ENCODE measurements at places on chromosomes 13 and 19.
A peak's percentile ranks its signal among the peaks of the same experiment; 100 is the strongest.

DNA sequence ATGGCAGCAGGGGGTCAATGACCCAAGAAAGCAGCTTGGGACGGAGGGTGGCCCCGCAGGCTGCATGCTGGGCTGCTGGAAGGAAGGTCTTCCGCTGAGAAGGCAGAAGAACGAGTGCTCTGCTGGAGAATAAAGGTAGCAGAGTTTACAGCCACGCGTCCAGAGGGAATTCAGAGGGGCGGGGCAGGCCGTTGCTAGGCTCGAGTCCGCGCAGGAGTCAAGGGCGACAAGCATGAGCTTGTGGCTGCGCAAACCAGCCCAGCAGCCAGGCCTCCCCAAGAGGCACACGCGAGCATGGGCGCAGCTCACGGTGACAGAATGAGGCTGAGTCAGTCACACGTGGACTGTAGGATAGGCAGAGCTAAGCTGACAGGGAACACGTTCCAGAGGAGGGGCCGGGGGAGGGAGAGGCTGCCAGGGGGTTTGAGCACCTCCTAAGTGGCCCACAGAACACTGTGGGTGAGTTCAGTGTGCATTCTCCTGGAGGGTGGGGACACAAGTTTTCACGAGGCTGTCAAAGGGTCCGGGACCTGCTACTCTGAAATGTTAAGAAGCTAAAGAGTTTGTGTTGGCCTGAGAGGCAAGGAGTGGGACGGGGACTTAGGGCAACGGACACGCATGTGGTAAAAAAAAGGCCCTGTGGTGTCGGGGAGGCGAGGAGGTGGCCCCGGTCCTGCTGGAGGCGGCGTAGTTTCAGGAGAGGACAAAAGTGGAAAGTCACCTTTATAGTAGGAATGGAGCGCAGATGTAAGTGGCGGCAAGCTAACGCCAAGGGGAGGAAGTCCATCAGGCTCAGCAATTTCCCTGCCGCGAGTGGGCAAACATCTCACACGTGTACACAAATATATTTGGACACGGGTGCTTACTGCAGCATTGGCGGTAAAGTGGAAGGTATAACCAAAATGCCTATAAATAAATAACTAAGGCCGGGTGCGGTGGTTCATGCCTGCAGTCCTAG, 17.7 kb downstream of the RFX2 start:
- peak; percentile 40 for DNase-seq

DNA sequence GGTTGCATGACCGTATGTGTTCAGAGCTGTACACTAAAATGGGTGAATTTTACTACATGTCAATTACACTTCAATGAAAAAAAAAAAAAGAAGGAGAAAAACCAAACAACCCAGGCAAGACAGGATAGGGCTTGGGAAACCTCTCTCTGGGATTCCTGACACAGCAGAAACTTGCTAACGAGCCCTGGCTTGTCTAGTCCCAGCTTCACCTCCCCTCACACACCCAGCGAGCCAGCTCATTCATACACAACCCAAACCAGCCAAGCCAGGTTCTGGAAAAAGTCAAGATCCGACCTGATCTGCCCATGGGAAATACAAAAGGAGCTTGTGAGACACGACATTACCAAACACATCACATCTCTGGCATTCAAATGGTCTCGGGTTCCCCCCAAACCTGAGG, 3.7 kb upstream of the TECR start:
- DNase-seq = no peak

GRCh38 chr19:47600246-47601179, 8.4 kb upstream of the BICRA start:
- DNase-seq = peak; percentile 99

GRCh38 chr13:100075700-100076587, 12.9 kb upstream of the PCCA start:
- no peak for DNase-seq

- DNase-seq = no peak
Measured at GRCh38 chr13:36275190-36276002, 22.2 kb downstream of the CCDC169 start.

- no peak for DNase-seq
Measured at GRCh38 chr13:44271031-44271455, 102.6 kb upstream of the SERP2 start.

- no peak for DNase-seq
Measured at GRCh38 chr19:35130761-35131720, 3.8 kb downstream of the LGI4 start.

- no peak for DNase-seq
Measured at GRCh38 chr19:42634409-42635232, 39.9 kb upstream of the CEACAM8 start.

DNA sequence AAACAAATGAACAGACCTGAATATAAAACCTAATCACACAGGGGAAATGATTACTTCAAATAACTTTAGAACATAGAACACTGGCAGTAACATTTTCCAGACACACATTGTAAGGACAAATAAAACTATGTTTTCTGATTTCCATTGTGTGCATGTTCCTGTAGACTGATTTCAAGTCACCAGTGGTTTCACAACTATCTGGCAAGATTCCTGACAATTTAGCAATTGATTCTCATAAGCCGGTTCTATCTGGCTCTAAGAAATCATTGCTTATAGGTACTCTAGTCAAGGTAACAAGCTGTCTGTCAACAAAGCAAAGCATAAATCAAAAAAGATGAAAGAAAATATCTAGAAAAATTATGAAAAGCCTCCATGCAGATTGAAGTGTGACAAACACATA, 19.6 kb upstream of the PCCA start:
- DNase-seq = no peak

DNA sequence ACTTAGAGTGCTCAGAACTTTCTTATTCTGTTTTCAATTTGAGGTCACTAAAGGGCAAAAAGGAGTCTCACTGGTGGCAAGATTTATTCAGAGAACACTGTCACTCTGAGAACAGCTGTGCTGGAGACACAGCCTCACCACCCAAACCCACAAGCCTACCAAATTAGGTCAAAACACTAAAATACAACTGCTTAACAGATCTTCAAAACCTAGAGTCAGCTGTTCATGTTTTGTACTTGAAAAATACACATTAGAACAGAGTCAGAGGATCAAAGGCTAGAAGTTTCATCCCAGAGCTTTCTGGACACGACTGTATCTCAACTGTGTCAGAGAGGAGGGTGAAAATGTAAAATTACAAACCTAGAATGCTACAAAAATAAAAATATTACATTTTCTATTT, 89.3 kb downstream of the MIPEP start:
- no peak for DNase-seq

DNA sequence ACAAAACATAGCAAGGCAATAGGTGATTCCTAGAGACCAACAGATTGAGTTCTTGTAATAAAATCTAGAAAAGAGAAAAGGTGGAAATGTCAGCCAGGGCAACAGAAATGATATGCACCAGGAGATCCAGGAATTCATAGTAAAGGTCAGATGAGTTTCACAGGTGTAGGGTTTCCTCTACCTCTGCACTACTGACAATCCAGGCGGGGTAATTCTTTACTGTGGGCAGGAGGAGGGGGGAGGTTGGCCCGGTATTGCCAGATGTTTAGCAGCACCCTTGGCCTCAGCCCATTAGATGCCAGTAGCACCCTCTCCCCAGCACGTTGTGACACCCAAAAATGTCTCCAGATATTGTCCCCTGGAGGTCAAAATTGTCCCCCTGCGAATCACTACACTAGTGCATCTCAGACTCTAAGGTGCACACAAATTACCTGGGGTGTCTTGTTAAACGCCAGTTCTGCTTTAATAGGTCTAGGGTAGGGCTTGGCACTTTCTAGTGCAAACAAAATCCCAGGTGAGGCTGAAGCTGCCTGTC, 3.5 kb upstream of the UBAC2 start:
- DNase-seq = no peak

DNA sequence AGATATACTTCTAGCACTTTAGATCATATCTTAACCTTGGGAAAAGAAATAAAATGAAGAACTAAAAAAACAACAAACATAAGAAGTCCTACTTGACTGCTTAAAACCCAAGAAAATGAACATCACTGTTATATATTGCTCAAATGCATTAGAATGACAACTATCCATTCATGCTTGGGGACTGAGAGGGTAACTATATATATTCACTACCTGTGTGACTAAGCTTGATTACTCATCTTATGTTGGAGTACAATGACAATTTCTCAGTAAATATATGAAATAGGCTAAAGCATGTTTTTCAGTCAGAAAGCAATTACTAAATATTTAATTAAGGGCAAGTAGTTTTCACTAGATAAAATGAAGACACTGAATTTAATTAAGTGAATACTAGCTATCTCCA, 40.1 kb downstream of the ZC3H13 start:
- DNase-seq = no peak

DNA sequence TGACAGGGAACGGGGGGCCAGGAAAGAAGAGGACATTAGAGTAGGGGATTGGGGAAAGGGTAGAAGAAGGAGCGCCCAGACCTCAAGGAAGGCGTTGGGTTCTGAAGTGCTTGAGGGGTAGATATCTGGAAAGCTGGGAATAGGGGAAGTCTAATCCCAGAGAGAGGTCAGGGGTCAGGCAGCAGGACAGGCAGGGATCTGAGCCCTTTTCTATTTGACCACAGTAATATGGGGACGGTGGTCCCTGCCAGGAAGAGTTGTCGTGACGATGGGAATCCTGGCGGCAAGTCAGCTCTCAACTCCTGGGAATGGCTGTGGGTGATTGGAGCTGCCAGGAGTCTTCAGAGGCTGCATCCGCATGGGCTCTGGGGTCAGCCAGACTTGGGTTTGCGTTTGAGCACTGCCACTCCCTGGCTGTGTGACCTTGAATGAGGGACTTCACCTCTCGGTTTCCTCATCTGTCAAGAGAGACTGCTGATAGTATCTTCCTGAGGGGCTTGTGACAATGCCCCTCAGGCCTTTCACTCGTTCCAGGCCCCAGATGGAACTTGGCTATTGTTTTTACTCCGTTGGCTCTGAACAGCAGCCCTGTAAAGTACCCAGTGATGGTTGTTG, 1.3 kb downstream of the AP2A1 start:
- no peak for DNase-seq

DNA sequence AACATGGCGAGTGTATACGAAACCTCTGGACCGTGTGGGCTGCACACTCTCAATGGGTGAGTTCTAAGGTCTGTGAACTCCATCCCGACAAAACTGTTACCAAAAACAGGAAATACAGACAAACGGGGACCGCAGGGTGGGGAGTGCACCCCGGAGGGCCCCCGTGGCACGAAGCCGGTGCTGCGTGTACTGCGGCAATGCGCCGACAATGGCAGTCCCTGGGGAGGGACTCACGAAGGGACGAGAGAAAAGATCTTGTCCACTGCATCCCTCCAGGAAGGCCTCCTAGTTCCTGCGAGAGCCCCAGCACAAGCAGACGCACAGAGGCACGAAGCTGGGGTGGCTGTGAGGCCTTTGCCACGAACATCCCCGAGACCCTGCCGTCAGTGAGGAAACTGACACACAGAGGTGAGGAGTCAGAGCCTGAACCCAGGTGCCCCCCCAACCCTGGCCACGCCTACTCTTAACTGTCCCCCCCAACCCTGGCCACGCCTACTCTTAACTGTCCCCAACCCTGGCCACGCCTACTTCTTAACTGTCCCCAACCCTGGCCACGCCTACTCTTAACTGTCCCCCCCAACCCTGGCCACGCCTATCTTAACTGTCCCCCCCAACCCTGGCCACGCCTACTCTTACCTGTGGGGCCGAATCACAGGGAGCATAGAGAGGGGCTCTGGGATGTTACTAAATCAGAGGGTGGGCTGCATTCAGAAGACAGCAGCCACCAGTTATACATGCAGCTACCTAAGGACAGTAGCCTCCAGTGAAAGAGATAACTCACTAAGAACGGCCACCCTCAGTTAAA, 4.2 kb downstream of the MED16 start:
- peak; percentile 79 for DNase-seq

GRCh38 chr13:55887561-55887960, 1253.2 kb upstream of the PRR20A start:
- DNase-seq = no peak

DNA sequence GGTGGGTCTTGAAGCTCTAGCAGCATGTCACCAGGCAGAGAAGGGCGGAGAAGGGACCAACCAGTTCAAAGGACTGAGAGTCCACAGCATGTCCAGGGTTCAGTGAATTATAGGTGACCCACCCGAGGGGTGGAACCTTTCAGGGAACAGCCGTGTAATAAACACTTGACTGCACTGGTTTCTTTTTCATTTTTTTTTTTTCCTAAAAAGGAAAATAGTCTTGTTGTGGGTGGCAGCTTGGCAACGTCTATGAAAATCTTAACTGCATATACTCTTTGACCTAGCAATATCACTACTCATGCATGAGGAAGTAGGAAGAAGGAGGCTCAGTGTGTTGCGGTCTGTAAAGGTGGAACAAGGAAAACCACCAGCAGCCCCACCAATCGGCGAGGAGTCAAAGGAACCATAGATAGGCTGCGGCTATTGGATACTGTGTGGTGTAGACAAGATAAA, 13.0 kb upstream of the MYH14 start:
- no peak for DNase-seq

GRCh38 chr13:100495455-100495854, 93.1 kb downstream of the GGACT start:
- DNase-seq = no peak

Data from T47D (cell line).